ELF-1 (cell line): ENCODE measurements at places on chromosomes 12 and 14.

DNA sequence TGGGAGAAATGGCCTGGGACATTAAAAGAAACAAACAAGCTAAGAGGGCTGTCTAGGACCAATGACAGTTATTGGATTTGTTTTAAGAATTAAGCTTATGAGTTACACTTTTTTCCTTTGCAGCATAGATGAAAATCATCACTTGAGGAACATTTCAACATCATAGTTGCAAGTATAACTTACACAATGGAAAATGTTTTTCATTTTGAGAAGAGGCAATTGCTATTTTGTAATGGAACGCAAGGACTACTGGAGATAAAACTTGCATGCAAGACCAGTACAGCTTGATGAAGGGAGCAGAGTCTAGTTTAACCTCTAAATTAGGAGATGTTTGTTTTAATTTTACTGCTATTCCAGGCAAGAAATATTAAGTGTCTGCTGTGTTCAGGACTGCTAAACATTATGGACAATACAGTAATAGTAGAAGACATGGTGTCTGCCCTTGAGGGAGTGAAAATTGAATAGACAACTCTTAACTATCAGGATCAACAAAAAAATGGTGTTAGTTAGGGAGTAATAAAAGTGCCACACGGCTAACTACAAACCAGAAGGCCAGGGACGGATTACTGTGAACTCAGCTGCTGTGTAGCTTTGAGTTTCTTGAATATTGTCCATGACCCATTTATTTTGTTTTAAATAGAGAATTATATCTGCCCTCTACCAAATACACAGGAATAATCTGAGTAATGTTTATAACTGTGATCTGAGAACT lies 374.5 kb downstream of the RAD51B start:
- DNase-seq, result no peak

- DNase-seq, result no peak
Measured at GRCh38 chr14:80771201-80771600, 170.3 kb downstream of the CEP128 start.

DNA sequence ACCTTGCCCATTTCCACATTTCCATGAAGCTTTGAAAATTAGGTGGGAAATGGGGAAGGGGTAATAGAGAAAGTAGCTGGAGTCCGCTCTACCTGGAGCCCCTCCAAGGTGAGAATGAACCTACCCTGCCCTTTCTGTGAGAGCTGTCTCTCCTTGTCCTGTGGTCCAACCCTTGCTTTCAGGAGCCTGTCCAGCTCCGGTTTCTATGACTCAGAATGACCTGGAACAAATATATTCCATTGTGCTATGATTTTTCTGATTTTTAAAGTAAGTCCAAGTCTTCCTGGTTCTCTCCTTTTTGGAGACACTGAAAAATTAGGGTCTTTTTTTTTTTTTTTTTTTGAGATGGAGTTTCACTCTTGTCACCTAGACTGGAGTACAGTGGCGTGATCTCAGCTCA lies 89.1 kb upstream of the VASH1 start:
- no peak for DNase-seq

DNA sequence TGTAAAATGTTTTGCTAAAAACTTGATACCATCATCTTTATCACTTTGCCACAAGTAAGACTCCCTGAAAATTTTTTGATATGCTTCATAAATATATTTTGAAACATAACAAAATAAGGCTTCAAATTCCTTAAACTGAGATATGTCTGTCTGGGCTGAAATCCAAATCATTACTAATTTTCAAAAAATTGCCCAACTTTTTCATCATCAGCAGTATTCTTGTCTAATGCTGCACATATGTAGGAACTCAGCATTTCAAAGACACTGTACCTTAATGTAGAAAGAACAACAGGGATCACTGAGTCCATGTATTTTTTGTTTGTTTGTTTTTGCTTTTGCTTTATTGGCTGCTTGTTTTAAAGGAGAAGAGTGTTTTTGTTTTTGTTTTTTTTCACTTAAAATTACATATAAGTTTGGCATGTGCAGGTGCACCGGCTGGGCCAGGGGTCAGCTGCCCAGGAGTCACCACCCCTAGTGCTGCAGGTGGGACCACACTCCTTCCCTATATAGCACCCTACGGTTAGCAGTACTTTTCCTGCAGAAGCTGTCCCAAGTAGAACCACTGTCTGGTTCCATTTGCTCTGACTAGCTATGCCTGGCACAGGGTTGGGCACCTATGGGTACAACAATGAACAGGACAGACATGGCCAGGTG lies 231.2 kb downstream of the PIK3C2G start:
- DNase-seq, result no peak

GRCh38 chr14:73833530-73834260 lies 17.9 kb upstream of the PTGR2 start:
- DNase-seq, result peak; percentile 55

GRCh38 chr12:96121271-96121711 lies 72.9 kb upstream of the ELK3 start:
- DNase-seq, result no peak

- DNase-seq, result peak; percentile 11
Measured at GRCh38 chr12:27428466-27428865, 18.1 kb upstream of the SMCO2 start.

GRCh38 chr14:69152181-69152901 lies 578 bp downstream of the DCAF5 start:
- DNase-seq, result peak; percentile 26

GRCh38 chr14:38254571-38255407 lies 1.1 kb downstream of the CLEC14A start:
- peak; percentile 1 for DNase-seq
